ENCODE measurements at places on chromosomes 7 and 10. TPM values are rescaled to one million over a fixed set of nuclear protein-coding genes. Genes with fewer than 3 reads are reported as not detected.

The TFR2 gene
- 1.6 TPM for total RNA-seq

- H3K4me3 ChIP-seq, result no peak overlapping the region
- no peaks in the 10 kb centered on the region for H3K36me3 ChIP-seq
- H3K27ac ChIP-seq, result no peak overlapping the region
- H3K27me3 ChIP-seq, result no peaks in the 10 kb centered on the region
These were observed 717.9 kb downstream of the PHTF2 start for GRCh38 chr7:78516450-78516849.

DNA sequence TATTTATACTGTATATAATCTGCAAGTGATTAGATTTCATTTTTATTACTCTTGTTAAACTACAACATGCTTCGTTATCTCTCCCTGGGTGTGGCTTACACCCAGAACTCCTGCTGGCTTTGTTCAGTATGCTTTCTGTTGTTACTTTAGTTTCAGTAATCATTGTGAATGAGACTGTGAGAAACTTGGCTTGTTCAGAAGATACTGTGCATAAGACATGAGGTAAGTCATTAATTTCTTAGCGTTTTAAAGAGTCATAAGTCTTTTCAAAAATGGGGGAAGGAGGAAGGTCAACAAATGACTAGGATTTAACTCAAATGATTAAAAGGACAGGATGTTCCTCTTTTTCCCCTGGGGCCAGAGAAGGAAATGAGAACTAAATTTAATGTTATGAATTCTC lies 11.6 kb upstream of the ADD3 start:
- no peak overlapping the region for H3K27ac ChIP-seq
- peaks cover 26% of the 10 kb centered on the region for H3K4me1 ChIP-seq
- H3K4me3 ChIP-seq, result peak overlapping the region; percentile 53
- no peaks in the 10 kb centered on the region for H3K36me3 ChIP-seq
- H3K27me3 ChIP-seq, result no peaks in the 10 kb centered on the region
- no peak for DNase-seq

- no peak overlapping the region for H3K27ac ChIP-seq
- no peaks in the 10 kb centered on the region for H3K4me1 ChIP-seq
- DNase-seq, result no peak
- H3K36me3 ChIP-seq, result peaks cover 8% of the 10 kb centered on the region
- H3K4me3 ChIP-seq, result peak overlapping the region; percentile 94
- no peaks in the 10 kb centered on the region for H3K27me3 ChIP-seq
These were observed 1.8 kb downstream of the TPST1 start for GRCh38 chr7:66206934-66207240.

DNA sequence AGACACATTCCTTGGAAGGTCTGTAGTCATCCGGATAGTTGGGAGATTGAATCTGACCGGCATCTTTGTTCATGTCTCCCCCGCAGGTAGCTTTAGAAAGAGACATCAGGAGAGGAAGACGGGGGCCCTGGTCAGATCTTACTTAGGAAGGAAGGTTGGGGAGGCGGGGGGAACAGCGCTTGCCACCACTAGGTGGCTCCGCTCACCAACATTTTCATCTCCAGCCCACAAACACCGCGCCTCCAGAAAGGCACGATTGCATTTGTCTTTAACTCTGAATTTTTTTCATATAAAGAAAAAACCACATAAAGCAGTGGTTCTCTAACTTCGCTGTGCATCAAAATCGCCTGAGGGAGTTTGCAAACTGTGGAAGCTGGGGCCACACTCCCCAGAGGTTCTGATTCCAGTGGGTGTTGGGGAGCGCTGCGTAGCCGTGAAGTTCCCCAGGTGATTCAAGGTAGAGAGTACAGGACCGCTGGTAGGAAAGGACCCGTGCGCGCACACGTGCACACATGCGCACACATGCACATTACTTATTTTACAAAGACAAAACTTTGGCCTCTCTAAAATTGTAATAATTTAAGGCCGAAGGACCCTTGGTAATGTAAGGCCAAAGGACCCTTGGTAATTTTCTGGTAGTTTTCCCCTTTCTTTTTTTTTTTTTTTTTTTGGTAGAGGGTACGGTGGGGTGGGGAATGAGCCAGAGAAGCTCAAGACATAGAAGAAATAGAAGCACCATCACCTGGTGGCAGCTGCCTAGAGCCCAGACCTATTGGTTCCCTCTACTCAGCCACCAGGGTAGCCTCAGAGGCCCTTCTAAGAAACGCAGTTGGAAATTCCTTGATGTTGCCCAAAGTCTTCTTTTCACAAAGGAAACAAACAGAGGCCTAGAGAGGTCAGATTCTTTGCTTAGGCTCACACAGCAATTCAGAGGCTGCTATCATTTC lies 37.4 kb upstream of the OPALIN start:
- H3K36me3 ChIP-seq, result no peaks in the 10 kb centered on the region
- no peaks in the 10 kb centered on the region for H3K27me3 ChIP-seq
- H3K27ac ChIP-seq, result no peak overlapping the region
- no peak overlapping the region for H3K4me3 ChIP-seq
- peak; percentile 90 for DNase-seq

DNA sequence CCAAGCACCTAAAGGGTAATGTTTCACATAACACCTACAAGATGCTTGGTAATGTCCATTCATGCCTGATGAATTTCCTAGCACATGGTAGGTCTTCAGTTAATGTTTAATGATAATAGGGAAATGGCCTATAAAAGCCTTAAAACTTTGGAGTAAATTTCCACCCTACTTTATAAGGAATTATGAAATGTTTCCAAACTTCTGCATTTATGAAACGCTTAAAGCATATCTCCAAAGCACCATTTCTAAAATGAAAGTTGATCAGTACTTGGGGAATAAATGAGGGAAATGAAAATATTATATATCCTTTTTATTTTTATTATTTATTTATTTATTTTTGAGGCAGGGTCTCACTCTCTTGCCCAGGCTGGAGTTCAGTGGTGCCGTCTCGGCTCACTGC lies 51.8 kb downstream of the INPP5F start:
- H3K27me3 ChIP-seq, result no peaks in the 10 kb centered on the region
- H3K27ac ChIP-seq, result no peak overlapping the region
- no peak for DNase-seq

DNA sequence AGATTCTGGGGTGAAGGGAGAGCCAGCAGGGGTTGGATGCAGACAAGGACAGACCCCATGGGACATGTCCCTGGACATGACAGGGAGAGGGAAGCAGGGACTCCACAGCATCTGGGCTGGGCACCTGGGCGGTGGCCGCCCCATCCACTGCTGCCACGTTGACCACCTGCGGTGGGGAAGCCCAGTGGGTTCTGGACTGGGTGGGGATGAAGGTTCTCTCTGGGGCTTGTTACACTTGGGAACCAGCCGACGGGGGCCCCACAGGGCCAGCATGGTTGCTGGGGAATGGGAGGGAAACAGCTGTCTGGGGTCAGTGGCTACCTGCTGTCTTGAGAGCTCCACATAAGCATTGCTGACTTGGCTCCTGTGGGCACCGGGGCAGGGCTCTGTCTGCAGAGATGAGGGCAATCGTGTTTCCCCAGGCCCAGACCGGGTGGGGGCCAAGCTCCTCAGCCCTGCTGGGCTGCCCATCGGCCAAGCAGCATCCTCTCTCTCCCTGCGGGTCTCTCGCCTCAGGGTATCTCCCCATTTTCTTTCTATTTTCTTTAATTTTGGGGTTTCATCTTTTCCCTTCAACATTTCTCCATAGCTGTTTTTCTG lies 443.6 kb upstream of the PFKP start:
- DNase-seq, result no peak
- no peaks in the 10 kb centered on the region for H3K36me3 ChIP-seq
- H3K4me1 ChIP-seq, result no peaks in the 10 kb centered on the region
- no peaks in the 10 kb centered on the region for H3K27me3 ChIP-seq
- no peak overlapping the region for H3K4me3 ChIP-seq
- no peak overlapping the region for H3K27ac ChIP-seq

The CNPY1 gene
- total RNA-seq, result not detected

The ACHE gene
- 2.6 TPM for total RNA-seq
